Transverse colon (tissue), 4 donors: ENCODE measurements at places on chromosomes 6 and 20. TPM values are rescaled to one million over a fixed set of nuclear protein-coding genes. Genes with fewer than 3 reads are reported as not detected.

Gene PTCRA
- not detected for total RNA-seq

- DNase-seq = no peak
- H3K4me1 ChIP-seq = no peaks in the 10 kb centered on the region
- no peak overlapping the region for H3K27ac ChIP-seq
- H3K27me3 ChIP-seq = no peaks in the 10 kb centered on the region
Observed at GRCh38 chr6:38774929-38775707, 60.0 kb downstream of the DNAH8 start.

Gene ARFGEF2
- total RNA-seq = 52.5 TPM

DNA sequence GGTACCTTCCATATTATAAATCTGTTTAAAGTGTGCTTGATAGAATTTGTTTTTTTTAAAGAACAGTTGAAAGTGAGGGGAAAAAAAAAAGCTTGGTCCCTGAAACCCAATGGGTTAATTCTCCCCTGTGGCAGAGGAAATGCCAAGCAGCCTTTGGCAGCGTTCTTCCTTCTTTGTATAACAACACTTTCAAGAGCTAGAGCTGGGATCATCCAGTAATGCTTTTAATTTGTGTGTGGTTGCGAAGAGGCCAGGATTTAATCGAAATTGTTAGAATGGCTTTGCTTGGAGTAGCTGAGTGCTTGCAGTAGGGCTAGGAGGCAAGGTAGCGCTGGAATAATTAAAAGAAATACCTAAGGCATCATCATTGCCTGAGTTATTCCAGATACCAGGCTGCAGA lies 692.0 kb downstream of the DHX35 start:
- no peak overlapping the region for H3K4me3 ChIP-seq
- DNase-seq = no peak
- H3K27ac ChIP-seq = no peak overlapping the region
- no peaks in the 10 kb centered on the region for H3K4me1 ChIP-seq
- H3K27me3 ChIP-seq = no peaks in the 10 kb centered on the region
- no peaks in the 10 kb centered on the region for H3K36me3 ChIP-seq

DNA sequence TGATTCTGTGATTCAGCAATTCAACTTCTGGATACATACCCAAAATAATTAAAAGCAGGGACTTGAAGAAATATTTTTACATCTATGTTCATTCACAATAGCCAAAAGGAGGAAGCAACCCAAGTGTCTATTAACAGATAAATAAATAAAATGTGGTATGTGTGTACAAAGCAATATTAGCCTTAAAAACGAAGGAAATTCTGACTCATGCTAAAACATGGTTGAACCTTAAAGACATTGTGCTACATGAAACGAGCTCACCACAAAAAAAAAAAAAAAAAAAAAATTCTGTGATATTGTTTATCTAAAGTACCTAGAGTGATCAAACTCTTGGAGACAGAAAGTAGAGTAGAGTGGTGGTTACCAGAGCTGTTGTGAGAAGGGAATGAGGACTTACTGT lies 54.8 kb upstream of the TFAP2D start:
- no peak for DNase-seq
- H3K27me3 ChIP-seq = no peaks in the 10 kb centered on the region
- H3K4me1 ChIP-seq = no peaks in the 10 kb centered on the region
- no peaks in the 10 kb centered on the region for H3K36me3 ChIP-seq
- H3K27ac ChIP-seq = no peak overlapping the region
- no peak overlapping the region for H3K4me3 ChIP-seq
